ENCODE measurements at places on chromosomes 12 and 14. TPM values are rescaled to one million over a fixed set of nuclear protein-coding genes. Genes with fewer than 3 reads are reported as not detected.

The TMEM116 gene
- total RNA-seq, result 11.4 TPM

The OR11G2 gene
- total RNA-seq, result not detected

The CACNA2D4 gene
- total RNA-seq, result 0.73 TPM

The PA2G4 gene
- 233 TPM for total RNA-seq

The GARIN6 gene
- total RNA-seq, result not detected

The KLC1 gene
- 703 TPM for total RNA-seq

The MUCL1 gene
- total RNA-seq, result not detected

The ACTN1 gene
- total RNA-seq, result 188 TPM

The MYH6 gene
- total RNA-seq, result 3.4 TPM

The LRFN5 gene
- not detected for total RNA-seq

The MDGA2 gene
- not detected for total RNA-seq

The BAZ2A gene
- 27.0 TPM for total RNA-seq

The CRACR2A gene
- total RNA-seq, result 3.0 TPM

The NRXN3 gene
- total RNA-seq, result 0.05 TPM

The TMEM63C gene
- total RNA-seq, result 0.16 TPM

The MYF5 gene
- total RNA-seq, result 87.5 TPM

The TEX52 gene
- total RNA-seq, result not detected

The ATP5F1B gene
- total RNA-seq, result 614 TPM

The TMED8 gene
- 5.5 TPM for total RNA-seq

The MARK3 gene
- 87.4 TPM for total RNA-seq

The VEZT gene
- 89.6 TPM for total RNA-seq

The TAS2R7 gene
- not detected for total RNA-seq

The LRRC10 gene
- not detected for total RNA-seq

The CLEC1B gene
- not detected for total RNA-seq

The IFI27 gene
- total RNA-seq, result 5.8 TPM

The KIF5A gene
- not detected for total RNA-seq

The GNB3 gene
- total RNA-seq, result 2.0 TPM

The PTPRB gene
- 2.3 TPM for total RNA-seq

The TSPAN11 gene
- total RNA-seq, result 0.16 TPM

The E2F7 gene
- 3.9 TPM for total RNA-seq

The PPP1R36 gene
- 0.35 TPM for total RNA-seq

The MDM2 gene
- 132 TPM for total RNA-seq

The ZFHX2 gene
- 0.31 TPM for total RNA-seq

The SDR9C7 gene
- 0.16 TPM for total RNA-seq

The PRPH gene
- total RNA-seq, result not detected
